ENCODE measurements at places on chromosomes 3 and 15.

DNA sequence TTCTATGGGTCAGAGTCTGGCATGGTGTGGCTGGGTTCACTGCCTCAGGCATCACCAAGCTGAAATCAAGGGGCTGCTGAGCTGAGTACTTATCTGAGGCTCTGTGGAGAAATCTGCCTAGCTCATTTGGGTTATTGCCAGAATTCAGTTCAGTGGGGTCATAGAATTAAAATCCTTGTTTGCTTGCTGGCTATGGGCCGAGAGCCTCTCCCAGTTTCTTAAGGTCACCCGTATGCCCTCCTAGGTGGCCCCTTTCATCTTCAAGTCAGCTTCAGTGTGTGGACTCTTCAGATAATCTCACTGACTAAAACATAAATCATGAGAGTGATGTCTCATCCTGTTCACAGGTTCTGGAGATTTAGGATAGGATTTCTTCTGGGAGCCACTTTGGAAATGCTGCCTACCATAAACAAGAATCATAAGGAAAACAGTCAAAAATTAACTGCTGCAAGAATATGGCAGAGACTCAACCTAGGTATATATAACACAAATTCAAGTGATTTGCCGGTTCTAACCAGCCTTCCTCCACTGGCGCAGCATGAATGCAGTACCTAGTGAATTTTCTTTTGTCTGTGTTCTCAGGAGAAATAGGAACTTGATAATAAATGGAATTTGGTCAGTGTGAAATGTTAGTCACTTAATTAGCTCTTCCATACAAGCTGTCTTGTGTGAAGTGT lies 5.3 kb downstream of the CP start:
- peak overlapping the region; percentile 22 for H3K27ac ChIP-seq
- no peak for DNase-seq
- H3K4me3 ChIP-seq: no peak overlapping the region
- H3K4me1 ChIP-seq: no peaks in the 10 kb centered on the region

DNA sequence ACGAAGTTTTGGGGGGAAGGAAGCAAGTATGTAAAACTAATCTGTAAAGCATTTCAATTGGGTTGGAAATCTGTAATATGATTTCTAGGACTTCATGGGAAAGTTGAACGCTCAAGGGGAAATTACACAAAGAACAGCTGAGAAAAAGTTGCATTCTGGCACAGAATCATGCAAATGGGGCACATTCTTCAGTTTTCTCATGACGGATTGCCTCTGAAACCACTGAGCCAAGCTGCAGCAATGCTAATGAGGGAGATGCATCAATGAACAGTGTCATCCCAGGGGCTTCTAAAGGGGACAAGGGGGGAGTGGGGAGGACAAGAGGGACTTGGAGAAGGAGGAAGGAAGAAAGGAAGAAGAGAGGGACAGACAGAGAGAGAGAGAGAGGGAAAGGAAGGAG lies 291.4 kb upstream of the ATP11B start:
- H3K4me3 ChIP-seq: no peak overlapping the region
- no peaks in the 10 kb centered on the region for H3K36me3 ChIP-seq
- no peak overlapping the region for H3K27ac ChIP-seq
- DNase-seq: no peak

- H3K27me3 ChIP-seq: no peaks in the 10 kb centered on the region
- DNase-seq: no peak
- H3K27ac ChIP-seq: peak overlapping the region; percentile 86
- H3K4me3 ChIP-seq: no peak overlapping the region
- no peaks in the 10 kb centered on the region for H3K36me3 ChIP-seq
Observed at GRCh38 chr15:101115393-101115785, 136.5 kb downstream of the CHSY1 start.

DNA sequence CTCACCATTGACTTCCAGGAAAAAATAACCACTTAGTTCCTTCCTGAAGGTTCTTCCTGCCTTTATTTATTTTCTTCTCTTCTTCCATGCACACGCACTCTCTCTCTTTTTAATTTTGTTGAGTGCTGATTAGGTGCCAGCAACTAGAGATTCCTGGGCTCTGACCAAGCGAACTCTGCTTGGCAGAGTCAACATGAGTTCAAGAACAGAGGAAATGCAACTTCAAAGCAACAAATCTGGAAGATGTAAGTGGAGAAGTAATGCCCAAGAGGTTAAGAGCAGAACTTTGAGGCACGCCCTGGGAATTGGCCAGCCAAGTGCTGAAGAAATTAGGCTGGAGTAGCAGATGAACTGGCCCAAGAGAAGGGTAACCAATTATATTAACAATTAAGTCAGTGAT lies 8.5 kb downstream of the ERC2 start:
- no peak for DNase-seq
- no peaks in the 10 kb centered on the region for H3K36me3 ChIP-seq
- no peaks in the 10 kb centered on the region for H3K4me1 ChIP-seq

DNA sequence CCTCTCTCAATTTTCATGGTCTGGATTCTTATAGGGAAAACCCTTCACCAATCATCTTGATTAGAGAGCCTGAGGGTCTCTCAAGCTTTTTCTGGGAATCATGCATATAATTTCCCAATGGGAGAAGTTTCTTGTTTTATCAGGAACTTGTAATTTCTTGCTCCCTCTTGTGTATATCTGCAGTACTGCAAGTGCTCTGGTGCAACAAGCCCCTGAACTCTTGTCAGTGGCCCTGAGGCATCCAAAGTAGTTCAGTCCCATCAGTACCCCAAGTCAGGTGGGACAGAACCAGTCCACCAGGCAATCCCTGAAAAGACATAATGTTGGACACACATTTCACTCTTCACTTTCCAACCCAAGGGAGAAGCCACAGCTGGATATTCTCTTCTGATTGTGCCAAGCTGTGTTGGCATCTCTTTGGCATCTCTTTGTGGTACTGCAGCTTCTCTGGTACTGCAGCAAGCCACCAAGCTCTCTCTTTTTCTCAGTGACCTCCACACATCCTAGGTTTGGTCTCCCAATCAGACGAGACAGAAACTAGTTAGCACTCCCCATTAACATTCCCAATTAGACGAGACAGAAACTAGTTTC lies 214.5 kb downstream of the ZIC4 start:
- H3K36me3 ChIP-seq: no peaks in the 10 kb centered on the region
- no peak overlapping the region for H3K27ac ChIP-seq
- no peak overlapping the region for H3K4me3 ChIP-seq
- no peaks in the 10 kb centered on the region for H3K4me1 ChIP-seq

- peak overlapping the region; percentile 77 for H3K27ac ChIP-seq
- H3K36me3 ChIP-seq: no peaks in the 10 kb centered on the region
- no peaks in the 10 kb centered on the region for H3K27me3 ChIP-seq
- H3K4me1 ChIP-seq: no peaks in the 10 kb centered on the region
- DNase-seq: no peak
- H3K4me3 ChIP-seq: no peak overlapping the region
Observed at GRCh38 chr15:99142562-99142961, 37.7 kb downstream of the SYNM start.

Data from breast epithelium (tissue), 4 donors.